ENCODE measurements at places on chromosomes 4 and X. TPM values are rescaled to one million over a fixed set of nuclear protein-coding genes. Genes with fewer than 3 reads are reported as not detected.

AFAP1 gene
- total RNA-seq: 6.7 TPM

HELT gene
- total RNA-seq: not detected

GRCh38 chr4:151939670-151940069 is 178.9 kb upstream of the GATB start:
- H3K27ac ChIP-seq: no peak overlapping the region
- H3K27me3 ChIP-seq: no peaks in the 10 kb centered on the region
- DNase-seq: no peak
- H3K4me3 ChIP-seq: no peak overlapping the region

SLITRK4 gene
- total RNA-seq: 7.7 TPM

PLP1 gene
- 106 TPM for total RNA-seq
